MG63 (cell line): ENCODE measurements at places on chromosomes 12 and 14. TPM values are rescaled to one million over a fixed set of nuclear protein-coding genes. Genes with fewer than 3 reads are reported as not detected.

ARF6 gene
- 24.1 and 32.6 TPM in 2 replicates for total RNA-seq

POTEM gene
- not detected in 2 replicates for total RNA-seq

MUCL1 gene
- not detected in 2 replicates for total RNA-seq

TTC9 gene
- total RNA-seq: not detected in 2 replicates

CFAP54 gene
- not detected in 2 replicates for total RNA-seq

TMEM253 gene
- not detected in 2 replicates for total RNA-seq

MYO1H gene
- not detected in 2 replicates for total RNA-seq
